ENCODE measurements at places on chromosomes 1 and 21.
A peak's percentile ranks its signal among the peaks of the same experiment; 100 is the strongest.

DNA sequence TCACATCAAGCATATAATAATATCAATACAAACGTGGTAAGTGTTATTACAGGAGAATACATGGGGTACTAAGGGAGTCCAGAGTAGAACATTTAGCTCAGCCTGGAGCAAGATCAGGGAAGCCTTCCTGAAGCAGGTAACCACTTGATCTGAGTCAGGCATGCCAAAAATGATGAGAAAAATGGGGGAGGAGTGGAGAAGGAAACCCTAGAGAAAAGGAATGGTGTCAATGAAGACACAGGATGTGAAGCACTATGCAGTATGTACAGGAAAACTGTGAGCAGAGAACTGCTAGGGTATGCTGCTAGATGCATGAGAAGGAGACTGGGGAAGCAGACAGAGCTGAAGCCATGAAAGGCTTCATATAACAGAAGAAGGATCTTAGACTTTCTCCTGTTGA lies 84.7 kb downstream of the NOTCH2 start:
- no peak for DNase-seq

GRCh38 chr21:38170283-38170682 lies 86.5 kb upstream of the KCNJ15 start:
- peak; percentile 61 for DNase-seq

- peak; percentile 70 for DNase-seq
These were observed 40.5 kb upstream of the SAMD13 start for GRCh38 chr1:84260852-84261518.

GRCh38 chr1:93980320-93981273 lies 71.4 kb upstream of the GCLM start:
- peak; percentile 28 for DNase-seq

- no peak for DNase-seq
These were observed 166.2 kb upstream of the NFIA start for GRCh38 chr1:60916199-60916598.

- no peak for DNase-seq
These were observed 834.1 kb upstream of the PRMT6 start for GRCh38 chr1:106222403-106222802.

GRCh38 chr1:186781730-186782129 lies 47.0 kb upstream of the PLA2G4A start:
- no peak for DNase-seq

DNA sequence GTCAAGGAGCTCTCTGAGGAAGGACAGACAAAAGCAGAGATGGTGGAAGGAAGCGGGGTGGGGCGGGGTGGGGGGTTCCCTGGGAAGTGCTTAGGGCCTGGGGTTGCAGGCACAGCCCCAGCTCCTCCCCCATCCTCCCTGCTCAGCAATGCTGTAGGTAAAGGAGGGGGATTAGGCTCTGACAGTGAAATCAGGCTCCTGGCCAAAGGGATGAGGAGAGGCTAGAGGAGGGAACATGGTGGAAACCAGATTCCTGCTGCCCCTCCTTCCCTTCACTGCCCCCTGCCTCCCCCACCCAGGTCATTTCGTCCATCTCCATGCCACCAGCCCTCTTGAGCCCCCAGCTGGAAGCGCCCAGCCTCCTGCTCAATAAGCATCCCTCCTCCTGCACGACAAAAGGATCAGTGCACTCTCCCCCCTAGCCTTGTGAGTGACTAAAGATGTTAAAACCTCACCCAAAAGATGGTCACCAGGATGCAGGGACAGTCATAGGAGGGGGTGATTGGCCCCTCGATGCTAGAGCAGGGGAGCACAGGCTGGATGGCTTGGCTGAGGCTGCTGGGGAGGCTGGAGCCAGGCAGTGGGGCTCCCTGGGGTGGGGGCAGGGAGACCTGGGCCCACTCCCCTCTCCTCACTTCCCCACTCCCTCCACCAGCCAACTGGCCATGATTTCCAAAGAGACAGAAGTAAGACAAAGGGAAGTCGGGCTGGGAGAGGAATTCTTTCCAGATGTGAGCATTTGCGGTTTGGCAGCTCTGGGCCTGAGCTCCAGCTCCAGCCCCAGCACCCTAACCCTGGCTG lies 2.2 kb upstream of the CRABP2 start:
- DNase-seq, result no peak

GRCh38 chr1:59696421-59697115 lies 118.2 kb upstream of the HOOK1 start:
- DNase-seq, result no peak

GRCh38 chr1:21882721-21883415 lies 54.2 kb downstream of the HSPG2 start:
- DNase-seq, result no peak

- no peak for DNase-seq
These were observed 538.6 kb upstream of the ADAMTS5 start for GRCh38 chr21:27505516-27505915.

- no peak for DNase-seq
These were observed 45.3 kb downstream of the NR5A2 start for GRCh38 chr1:200072636-200073285.

DNA sequence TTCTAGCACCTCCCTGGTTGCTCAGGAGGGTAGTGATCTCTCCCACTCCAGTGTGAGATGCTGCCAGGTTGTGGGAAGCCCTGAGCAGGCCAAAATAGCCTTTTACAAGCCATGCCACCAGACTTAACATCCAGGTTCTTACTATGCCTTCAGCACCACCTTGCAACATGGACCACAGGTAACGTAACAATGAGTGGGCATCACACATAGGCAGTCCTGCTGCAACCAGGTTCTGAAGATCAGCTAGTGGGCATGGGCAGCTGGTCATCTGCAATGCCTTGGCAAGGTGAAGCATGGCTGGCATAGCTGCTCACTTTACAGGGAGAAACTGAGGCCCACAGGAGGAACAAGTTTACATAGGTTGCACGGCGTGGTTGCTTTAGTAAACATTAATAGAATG lies 40.7 kb downstream of the DHCR24 start:
- DNase-seq, result no peak

- DNase-seq, result no peak
These were observed 470 bp downstream of the HSD11B1 start for GRCh38 chr1:209705033-209705598.

DNA sequence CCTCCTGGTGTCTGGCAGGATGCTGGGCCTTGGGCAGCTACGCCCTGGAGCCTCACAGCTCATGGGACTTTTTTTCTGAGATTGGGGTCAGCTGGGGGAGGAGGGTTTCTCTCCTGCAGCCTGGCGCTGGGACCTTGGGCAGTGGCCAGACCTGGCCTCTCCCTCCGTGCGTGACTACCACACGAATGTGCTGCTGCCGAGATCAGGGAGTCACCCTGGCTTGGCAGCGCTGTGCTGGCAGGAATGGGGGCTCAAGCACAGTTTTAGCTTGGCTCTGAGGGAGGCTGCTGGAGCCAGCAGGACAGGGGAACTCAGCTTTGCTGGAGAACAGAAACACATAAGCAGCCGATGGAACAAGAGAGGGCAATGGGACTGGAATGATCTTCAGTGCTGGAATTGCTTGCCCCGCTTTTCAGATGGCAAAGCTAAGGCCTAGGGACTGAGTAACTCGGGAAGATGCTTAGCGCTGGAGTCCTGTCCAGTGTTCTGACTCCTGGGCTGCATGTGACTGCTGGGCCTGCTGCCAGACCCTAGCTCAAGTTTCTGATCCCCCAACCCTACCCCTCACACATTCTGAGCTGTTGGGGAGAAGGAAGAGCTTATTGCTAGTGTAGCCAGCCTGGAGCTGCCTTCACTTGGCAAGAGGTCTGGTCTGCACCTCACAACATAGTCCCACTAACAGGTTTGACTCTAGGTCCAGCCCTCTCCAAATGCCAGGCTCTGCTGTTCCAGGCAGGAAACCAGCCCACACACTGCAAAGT lies 69.9 kb downstream of the NAV1 start:
- no peak for DNase-seq

- no peak for DNase-seq
These were observed 4.4 kb upstream of the INPP5B start for GRCh38 chr1:37951041-37951782.

DNA sequence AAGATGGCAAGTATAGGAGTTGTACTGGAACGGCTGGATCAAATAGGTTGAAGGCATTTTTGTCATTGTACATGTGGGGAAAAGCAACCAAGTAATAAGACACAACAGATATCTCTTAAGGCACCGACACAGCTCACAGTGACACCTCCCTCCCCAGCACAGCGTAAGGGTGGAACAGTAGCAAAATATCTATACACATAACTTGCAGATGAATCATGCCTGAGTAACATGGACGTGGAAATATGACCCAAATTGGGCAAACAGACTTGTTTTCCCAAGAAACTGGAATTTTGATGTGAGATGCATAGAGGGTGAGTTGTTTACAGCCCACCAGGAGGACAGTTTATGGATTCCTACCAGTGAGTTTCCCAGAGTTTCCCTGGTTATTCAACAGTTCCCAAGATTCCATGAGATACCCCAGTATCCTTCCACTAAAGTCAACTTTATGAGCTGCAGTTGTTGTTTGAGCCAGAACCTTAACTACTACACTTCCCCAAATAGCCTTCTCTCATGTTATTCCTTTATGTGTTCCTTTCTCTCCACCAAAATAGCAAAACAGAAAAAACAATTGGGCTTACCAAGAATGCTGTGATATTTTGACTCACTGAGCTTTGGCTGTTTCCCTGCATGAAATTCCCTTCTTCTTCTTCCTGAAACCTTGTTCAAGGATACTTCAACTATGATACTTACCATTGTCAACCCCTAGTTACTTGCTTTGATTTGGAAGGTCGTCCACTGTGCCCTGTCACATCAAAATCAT lies 7.1 kb upstream of the DR1 start:
- DNase-seq, result no peak

GRCh38 chr1:209822706-209823105 lies 5.1 kb upstream of the UTP25 start:
- DNase-seq, result no peak

DNA sequence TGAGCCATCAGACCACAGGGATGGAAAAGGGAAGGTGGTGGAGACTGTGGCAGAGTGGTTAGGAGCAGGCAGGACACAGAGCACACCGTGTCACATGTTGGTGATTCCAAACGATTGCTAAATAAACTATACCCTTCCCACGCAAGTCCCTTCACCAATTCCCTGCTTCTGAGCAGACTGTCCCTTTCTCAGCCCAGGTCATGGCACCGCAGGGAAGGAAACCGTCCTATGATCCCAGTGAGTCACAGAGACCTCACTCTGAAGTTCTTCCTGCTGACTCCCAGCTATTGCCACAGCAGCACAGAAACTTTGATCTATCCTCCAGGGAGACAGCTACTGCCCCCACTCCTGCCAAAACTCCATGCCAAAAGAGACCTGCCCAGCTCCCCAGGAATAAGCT lies 19.2 kb downstream of the RIMS3 start:
- DNase-seq, result no peak

GRCh38 chr21:33839167-33839716 lies 76.4 kb downstream of the ATP5PO start:
- no peak for DNase-seq

- DNase-seq, result no peak
These were observed 116.5 kb upstream of the COL24A1 start for GRCh38 chr1:86273066-86273465.

GRCh38 chr1:169392406-169392805 lies 24.4 kb downstream of the BLZF1 start:
- no peak for DNase-seq

- DNase-seq, result no peak
These were observed 77.8 kb downstream of the SLC44A5 start for GRCh38 chr1:75533085-75533484.

DNA sequence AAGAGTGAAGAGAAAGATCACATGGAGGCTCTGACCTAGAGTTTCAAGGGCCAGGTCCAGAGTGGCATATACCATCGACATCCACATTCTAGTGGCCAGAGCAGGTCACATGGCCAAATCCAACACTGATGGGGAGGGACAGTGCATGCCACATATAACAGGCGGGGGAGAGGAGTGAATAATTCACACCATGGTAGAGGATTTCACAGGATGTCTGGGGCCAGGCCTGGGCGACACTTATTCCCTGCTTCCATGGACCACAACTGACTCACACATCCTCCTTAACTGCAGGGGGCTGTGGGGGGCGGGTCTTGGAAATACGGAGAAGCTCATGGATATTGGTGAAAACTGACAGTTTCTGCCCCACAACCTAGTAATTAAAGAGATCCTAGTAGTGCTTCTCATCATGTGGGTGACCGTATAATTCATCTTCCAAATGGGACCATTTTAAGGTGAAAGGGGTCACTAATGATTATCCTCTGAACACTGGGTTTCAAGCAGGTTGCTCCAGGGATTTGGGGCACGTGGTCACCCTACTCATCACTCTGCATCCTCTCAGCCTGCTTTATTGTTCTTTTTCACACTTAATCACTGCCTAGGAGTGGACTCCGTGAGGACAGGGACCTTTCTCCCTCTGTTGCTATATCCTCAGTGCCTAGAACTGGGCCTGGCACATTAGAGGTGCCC lies 44.0 kb downstream of the IGSF21 start:
- DNase-seq, result no peak

DNA sequence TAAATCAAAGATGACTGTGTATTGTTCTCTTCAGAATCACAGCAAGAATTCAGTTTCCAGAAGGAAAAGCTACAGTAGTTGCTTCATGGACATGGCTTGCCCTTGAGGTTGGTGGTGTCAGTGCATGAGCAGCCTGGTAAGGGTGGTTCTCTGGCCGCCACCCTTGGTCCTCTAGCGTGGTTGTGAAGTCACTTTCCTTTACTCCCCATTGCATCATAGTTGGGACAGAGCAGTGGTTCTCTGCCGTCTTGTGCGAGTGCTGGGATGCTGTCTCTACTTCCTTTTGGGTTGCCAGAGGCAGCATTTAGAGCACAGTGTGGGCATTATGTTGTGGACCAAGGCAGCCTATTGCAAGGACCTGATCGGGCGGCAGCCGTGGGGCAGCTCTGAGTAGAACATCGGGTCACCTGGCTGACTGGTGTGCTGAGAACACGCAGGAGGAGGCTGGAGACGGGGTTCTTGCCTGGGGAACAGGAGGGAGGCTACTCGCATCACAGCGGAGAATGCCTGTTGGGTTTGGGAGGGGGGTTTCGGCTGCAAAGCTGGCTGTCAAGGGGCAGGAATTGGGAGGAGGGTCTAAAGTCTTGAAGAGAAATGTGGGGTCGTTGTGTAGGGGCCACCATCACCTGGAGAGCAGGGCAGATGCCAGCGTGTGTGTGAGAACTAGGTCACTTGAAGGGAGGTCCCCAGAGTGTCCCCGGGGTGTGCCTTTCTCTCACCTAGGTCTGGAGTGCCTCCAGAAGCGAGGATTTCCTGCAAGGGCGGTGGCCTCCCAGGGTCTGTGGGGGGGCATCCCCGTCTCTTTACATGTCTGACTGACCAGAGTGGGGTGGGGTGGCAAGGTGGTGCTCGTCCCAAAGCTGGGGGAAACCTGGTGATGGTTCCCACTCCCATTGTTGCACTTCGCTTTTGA lies 6.3 kb downstream of the ARF1 start:
- DNase-seq, result no peak

- DNase-seq, result peak; percentile 32
These were observed 1.2 kb downstream of the RSRP1 start for GRCh38 chr1:25245809-25246599.

DNA sequence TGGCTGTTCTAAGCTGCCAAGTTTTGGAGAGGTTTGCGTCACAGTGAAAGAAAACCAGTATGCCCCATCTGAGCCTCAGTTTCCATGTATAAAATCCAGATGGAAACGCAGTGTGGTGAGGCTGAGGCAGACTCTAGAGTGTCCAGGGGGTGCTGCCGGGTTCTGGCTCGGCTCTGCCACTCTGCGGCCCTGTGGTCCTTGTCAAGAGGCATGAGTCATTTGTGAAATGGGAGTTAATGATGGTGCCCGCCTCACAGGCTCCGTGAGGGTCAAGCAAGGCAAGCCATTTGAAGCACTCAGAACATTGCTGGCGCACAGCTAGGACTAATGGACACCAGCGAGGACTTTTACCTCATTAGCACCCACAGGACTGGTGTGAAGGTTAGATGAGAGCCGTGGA lies 214.3 kb downstream of the PTPRU start:
- no peak for DNase-seq

- no peak for DNase-seq
These were observed at the start of gene CD244 for GRCh38 chr1:160862203-160863060. Gene CD244 (minus strand): TSS chr1:160862887. CDS start chr1:160862677, 210 bp downstream.

- no peak for DNase-seq
These were observed at the start of gene ADSS2 for GRCh38 chr1:244451539-244451950. Gene ADSS2 (minus strand): TSS chr1:244451909. CDS start chr1:244451817, 92 bp downstream.

All from NCI-H1417 (cell line).